ENCODE measurements at places on chromosomes 2 and 18.

GRCh38 chr2:38394041-38394440, 17.0 kb upstream of the ATL2 start:
- DNase-seq: no peak

- no peak for DNase-seq
These were observed 41.4 kb upstream of the RNU4ATAC start for GRCh38 chr2:121489284-121489683.

- no peak for DNase-seq
These were observed 65.9 kb downstream of the IL1R2 start for GRCh38 chr2:102057502-102058292.

- DNase-seq: no peak
These were observed 67.0 kb downstream of the CACNB4 start for GRCh38 chr2:152031747-152032306.

DNA sequence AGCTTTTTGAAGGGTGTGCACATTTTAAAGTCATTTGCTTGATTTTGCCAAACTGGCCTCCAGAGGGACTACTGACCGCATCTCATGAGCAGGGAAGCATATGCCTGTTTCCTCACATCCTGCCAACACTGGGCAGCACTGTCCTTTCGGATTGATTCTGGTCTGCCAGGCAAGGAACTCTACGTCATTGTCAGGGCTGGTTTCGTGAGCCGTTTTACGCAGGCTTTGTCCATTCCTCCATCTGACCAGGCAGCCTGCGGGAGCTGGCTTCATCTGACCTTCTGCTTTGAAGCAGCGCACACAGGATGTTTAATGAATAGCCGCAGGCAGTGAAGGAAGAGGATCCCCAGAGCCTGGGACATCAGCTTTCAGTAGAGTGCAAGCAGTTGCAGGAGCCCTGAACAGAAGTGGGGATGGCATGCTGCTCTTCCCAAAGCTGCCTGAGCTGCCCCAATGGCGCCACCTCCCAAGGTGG, 46.3 kb upstream of the SEMA4C start:
- no peak for DNase-seq

GRCh38 chr2:181998041-181998835, 12.6 kb downstream of the PPP1R1C start:
- DNase-seq: no peak

DNA sequence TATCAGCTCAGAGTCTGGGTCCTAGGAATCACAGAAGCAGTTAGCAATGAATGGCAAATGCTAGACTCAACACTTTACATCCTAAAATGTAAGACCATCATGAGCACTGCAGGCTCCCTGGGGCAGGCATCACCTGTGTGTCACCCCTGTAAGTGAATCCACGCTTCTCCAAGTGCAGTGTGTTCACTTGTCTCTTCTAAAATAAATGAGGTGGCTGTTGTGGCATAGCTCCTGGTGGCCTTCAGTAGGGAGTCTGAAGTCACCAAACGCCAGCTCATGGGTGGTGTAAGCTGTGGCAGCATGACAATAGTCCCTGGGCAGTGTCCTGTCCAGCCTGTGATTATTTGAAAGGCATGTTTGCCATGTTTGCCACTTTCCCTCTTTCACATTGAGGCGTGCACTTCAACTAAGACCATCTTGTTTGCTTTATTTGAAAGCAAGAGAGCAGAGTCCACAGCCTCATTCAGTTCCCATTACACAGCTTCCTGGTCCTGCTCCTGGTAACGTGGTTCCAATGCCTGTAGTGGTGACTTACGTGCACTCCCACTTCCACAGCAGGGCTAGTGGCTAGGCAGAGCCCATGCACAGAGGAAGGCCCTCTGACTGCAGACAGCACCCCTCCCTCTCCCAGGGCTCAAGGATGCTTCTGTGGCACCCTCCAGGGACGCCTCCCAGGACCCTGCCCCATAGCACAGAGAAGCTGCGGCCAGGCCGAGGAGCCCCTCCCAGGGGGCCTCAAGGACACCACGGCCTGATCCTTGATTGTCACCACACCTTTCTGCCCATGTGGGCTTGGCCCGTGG, 24.3 kb downstream of the COA5 start:
- DNase-seq: no peak

DNA sequence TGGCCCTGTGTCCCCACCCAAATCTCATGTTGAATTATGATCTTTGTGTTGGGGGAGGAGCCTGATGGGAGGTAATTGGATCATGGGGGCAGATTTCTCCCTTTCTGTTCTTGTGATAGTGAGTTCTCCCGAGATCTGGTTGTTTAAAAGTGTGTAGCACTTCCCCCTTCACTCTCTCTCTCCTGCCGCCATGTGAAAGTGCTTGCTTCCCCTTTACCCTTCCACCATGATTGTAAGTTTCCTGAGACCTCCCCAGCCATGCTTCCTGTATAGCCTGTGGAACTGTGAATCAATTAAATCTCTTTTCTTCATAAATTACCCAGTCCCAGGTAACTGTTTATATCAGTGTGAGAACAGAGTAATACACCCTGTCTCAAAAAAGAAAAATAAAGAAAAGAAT, 25.5 kb downstream of the LRRFIP1 start:
- DNase-seq: no peak

DNA sequence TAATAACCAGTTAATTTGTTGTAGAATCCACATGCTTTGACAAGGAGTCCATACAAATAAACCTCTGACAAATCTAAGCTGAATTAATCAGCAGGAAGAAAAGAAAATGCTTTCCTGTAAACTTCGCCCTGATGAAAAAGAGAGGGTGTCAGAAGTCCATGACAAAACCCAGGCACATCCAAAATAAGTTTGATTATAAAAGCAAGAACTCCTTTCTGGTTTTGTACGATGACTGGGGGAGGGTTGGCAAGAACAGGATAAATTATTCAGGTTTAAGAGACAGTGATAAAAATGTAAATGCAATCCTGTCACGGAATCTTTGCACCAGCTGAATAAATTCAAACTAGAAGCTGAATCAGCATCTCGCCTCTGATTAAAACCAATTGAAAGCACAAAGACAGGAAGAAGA, 469.2 kb upstream of the TNP1 start:
- DNase-seq: no peak

DNA sequence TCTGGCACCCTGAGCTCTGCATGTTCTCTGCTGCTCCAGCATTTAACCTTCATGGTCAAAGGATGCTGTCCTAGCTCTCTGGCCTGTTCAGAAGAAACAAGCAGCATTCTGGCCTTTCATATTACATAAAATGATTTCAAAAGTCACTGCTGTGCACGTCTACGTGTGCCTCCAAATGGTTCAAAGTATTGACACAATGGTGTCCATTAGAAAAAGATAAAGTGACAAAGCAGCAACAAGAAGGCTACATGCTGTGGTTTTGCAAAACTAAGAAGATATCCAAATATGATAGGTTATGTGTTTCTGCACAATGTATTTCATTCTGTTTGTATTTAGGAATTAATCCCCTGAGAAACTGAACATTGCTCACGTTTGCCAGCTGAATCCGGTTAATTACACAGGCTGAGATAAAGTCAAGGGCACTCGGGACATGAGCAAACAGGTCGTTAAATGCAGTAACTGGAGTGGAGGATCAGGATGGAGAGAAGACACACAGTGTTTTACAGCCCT, 258.5 kb downstream of the DOK6 start:
- DNase-seq: no peak

DNA sequence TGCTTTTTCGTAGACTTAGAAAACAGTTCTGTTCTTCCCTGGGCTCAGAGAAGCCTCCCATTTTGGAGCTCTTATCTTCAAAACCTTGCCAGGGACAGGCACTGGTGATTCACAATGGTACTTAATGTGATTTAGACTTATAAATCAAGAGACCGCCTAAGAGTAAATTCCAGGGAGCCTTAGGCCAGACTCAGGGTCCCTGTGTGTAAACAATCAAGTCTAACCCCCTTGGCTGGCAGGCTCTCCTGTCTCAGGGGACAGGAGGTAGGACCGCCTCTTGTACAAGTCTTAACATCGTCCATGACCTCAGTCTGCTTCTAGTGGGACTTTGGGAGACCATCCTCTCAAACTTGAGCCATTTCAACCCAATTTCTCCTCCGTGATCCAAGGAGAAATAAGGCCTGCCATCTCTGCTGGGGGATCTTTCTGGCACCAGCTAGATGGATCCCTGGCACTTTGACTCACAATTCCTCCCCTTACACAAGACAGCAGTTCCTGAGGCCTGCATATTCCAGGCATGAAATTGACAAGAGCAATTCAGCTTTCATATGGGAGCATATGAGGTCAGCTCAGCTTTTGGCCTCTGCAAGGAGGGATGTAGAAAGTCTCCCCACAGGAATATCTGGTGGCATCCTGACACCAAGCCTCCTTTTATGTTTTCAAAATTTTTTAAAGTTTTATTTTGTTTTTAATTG, 487.0 kb downstream of the TNS1 start:
- no peak for DNase-seq

GRCh38 chr2:88232074-88232782, 62.1 kb downstream of the THNSL2 start:
- no peak for DNase-seq

DNA sequence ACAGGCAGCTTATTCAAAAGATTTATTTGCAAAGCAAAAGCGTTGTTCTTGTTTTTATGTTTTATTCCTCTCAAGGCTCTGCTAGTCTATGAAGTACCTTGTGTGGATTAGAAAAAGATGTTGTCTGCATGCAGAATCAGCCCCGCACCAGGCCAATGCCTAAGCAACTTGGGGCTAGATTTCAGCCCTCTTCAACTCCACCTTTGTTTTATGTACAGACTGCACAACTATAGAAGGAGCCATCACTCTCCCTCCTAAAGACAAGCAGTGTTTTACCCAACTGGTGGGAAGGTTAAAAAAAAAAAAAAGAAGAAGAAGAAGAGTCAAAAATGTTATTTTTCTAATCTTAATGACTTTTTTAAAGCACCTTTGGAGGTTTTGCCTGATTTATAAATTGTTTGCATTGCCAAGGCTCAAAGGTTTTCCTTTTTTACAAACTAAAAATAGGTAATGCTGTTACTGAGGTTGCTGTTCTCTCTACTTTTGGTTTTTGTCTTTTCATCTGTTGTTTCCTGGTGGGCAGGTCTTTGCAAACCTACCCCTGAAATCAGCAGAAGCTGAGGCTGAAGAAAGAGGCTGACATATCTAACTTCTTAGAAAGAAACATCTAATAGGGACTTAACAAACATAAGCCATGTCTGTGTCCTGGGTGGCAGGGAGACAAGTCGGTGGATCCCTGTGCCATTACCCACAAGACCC, 164.0 kb downstream of the SLC39A10 start:
- no peak for DNase-seq

DNA sequence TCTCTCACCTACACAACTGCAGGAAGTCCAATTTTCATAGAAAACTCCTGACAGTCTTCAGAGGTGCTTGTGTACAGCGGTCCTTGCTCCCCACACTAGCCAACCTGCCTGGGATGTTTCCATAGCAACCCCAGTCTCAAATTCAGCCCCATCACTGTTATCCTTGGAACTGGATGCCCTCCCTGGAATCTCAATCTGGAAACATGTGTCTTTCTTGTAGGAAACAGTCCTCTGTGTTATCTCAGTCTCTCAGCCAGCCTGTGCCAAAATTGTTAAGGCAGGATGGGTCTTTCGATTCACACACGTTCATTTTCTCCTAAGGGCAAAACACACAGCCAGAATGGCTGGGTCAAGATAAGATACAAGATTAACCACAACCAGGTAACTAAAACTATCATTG, 295.5 kb upstream of the RND3 start:
- DNase-seq: no peak

DNA sequence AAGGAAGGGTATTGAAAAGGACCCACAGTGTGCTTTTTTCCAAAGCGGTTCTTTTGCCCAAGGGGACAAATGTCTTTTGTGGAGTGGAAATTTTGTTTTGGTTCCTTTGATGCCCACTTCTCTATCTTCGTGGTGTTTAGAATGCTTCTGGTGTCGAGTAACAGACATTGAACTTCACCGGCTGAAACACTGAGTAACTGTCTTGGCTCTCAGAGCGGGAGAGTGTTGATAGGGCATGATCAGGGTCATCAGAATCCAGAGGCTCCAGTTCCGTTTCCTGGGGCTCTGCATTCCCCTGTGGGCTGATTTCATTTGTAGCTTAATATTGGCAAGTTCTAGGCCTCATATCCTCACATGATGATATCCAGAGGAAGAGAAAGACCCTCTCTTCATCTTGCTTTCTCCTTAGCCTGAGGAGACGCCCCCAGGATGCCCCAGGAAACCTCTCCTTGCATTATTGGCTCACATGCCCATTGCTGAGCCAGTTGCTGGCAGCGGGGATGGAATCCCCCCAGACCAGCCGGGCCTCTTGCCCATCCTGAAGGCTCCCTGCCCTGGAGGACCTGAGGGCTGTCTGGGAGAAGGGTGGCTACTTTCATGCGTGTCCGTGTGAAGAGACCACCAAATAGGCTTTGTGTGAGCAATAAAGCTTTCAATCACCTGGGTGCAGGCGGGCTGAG, 27.9 kb upstream of the AGFG1 start:
- no peak for DNase-seq

GRCh38 chr2:121303531-121304263, 18.7 kb upstream of the TFCP2L1 start:
- DNase-seq: no peak

DNA sequence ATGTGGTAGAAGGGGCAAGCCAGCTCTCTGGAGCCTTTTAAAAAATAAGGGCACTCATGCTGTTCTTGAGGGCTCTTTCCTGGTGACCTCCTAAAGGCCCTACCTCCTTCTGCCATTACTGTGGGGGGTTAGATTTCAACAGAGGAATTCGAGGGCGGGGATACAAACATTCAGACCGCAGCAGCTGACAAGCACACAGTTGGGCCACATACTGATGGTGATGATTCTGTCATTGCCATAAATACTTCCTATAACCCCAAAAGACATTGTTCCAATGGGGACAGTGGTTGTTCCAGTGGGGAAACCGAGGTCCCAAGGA, 67.0 kb downstream of the TSHZ1 start:
- DNase-seq: no peak

DNA sequence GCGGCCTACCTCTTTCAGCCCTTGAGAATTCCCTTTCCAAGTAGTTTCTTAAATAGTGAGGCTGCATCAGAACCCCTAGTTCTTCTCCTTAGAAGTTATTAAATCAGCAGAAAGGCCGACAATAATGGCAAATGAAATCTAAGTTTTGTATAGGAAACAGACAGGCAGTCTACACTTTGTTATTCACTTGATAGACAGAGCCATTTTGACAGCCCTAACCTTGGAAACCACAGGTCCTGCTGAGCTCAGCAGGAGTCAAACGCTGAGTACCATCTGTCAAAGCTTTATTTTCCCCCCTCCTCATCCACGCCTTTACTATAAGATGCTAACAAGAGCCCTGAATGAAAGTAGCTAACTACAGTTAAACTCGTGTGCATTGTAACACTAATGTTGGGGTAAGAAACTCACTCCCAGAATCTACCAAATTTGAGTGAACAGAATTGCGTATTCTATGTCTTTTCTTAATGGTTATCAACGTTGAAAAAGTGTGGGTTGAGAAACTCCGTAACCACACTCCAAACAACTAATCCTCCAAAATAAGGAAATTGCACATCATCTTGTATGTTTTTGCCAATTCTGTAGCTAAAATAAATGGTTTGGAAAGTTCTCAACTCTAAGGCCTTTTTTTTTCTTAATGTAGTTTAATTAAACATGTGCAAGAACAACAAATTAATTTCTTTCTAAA, 90.6 kb upstream of the EFEMP1 start:
- DNase-seq: no peak

DNA sequence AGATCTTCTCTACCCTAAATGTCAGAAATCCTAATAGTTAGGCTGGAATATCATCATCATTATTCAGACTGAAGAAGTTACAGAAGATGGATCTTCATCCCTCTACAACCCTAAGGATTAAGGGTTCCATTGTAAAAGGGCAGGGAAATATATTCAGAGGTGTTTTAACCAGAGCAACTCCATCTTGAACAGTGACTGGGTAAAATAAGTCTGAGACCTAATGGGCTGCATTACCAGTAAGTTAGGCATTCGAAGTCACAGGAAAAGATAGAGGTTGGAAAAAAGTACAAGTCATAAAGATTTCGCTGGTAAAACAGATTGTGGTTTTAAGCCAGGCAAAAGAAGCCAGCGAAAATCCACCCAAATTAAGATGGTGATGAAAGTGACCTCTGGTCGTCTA, 968.7 kb downstream of the CNTNAP5 start:
- no peak for DNase-seq
